ENCODE measurements at places on chromosomes 2 and 18. TPM values are rescaled to one million over a fixed set of nuclear protein-coding genes. Genes with fewer than 3 reads are reported as not detected.

DNA sequence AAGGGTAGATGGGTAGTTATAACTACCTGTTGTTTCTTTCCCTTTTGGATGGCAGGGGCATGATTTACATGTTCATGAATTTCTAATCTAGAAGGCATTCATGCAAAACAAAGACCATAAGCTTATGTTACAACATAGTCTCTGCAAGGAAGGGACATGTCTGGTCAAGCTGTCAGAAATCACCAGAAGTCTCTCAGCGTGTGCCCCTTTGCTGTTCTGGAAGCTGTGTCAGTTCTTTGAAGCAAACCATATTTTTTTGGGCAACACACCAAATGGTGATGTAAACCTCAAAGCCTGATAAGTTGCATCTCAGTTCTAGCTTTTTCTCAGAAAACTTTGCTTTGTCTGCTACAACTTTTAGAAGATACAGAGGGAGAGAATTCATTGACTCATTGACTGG is 173.5 kb upstream of the CTAGE1 start:
- no peaks in the 10 kb centered on the region for H3K4me1 ChIP-seq
- no peak overlapping the region for H3K27ac ChIP-seq
- no peaks in the 10 kb centered on the region for H3K36me3 ChIP-seq

- no peak overlapping the region for H3K27ac ChIP-seq
- no peak overlapping the region for H3K4me3 ChIP-seq
- no peaks in the 10 kb centered on the region for H3K27me3 ChIP-seq
- DNase-seq = no peak
- no peaks in the 10 kb centered on the region for H3K36me3 ChIP-seq
Measured at GRCh38 chr2:173043897-173044519, 31.6 kb upstream of the MAP3K20 start.

DNA sequence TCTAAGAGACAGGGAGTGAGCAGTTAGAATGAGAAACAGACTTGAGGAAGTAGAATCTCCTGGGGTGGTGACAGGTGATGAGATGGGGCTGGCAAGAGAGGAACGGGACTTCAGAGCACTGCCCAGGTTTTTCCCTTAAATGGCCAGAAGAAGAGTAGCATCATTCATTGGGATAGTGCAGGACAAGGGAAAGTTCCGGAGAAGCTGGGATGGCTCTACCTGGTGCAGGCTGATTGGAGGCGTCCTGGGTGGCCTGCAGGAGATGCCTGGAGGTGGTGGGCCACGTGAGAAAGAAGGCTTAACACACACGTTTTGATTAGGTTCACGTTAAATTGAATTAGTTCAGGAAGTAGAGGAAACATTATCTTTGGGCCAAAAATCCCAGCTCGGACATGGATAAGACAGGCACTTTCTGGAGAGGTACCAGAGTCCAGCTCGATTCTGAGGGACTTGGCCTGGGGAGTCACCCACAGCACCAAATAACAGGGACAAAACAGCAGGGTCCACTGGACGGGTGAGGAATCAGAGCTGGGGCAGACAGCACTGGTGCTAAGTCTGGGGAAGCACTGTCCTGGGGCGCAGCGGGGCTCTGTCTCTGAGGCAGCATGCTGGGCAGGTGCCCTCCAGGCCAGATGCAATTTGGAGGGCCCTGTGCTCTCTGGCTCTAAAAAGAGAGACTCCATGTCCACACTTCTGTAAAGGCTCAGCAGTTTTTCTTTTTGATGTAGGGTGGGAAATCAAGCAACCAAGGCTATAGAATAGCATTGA is 512.3 kb upstream of the RAB6C start:
- no peaks in the 10 kb centered on the region for H3K27me3 ChIP-seq
- H3K4me1 ChIP-seq = no peaks in the 10 kb centered on the region
- DNase-seq = no peak
- H3K36me3 ChIP-seq = no peaks in the 10 kb centered on the region
- H3K27ac ChIP-seq = no peak overlapping the region

Gene CNDP2
- total RNA-seq = 160 TPM

DNA sequence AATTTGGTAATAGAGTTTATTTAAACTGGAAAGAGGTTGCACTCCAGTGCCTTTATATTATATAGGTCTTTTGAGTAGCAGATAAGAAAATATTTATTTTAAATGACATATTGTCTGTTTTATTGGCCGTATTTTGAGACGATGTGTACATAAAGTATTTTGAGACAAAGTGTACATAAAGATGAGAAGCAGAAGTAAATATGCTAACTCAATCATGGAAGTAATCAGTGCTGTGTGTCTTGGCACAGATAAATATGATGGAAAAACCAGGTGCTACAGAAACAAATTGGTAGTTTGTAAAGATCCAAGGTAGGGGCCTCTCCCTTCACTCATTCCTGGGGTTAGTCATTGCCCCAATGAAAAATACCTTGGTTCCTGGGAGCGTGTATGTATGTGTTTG is 382.9 kb downstream of the DSEL start:
- no peak overlapping the region for H3K27ac ChIP-seq
- no peaks in the 10 kb centered on the region for H3K27me3 ChIP-seq
- no peaks in the 10 kb centered on the region for H3K36me3 ChIP-seq
- DNase-seq = no peak
- H3K4me3 ChIP-seq = no peak overlapping the region

DNA sequence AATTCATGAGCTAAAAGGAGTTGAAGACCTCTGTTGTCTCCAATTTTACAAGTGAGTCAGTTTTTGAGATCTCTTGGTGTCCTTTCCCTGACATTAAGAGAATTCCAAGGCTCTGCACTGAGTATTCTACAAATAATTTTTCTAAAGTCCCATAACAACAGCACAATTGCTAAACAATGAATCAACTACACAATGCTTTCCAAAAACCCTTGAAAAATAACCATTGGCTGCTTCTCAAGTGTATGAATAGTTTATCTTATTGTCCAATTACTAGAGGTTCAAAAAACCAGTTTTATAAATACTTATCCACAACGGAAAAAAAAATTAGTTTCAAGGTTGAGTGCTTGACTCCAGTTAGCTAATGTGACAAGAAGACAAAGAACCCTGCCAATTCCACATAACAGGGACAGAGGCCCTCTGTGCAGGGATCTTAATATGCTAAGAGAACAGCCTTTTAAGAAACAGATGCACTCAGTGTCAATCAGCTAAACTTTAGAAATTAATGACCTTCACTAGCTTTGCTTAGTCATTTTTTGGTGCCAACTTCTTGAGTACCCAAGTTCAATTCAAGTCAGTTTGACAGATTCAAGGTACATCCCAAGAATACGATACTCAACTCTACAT is 266.6 kb upstream of the CYP26B1 start:
- DNase-seq = no peak
- no peaks in the 10 kb centered on the region for H3K4me1 ChIP-seq
- no peak overlapping the region for H3K27ac ChIP-seq
- no peaks in the 10 kb centered on the region for H3K36me3 ChIP-seq
- no peak overlapping the region for H3K4me3 ChIP-seq
- H3K27me3 ChIP-seq = no peaks in the 10 kb centered on the region

Gene REG3A
- total RNA-seq = not detected

- H3K36me3 ChIP-seq = no peaks in the 10 kb centered on the region
- H3K4me1 ChIP-seq = peaks cover 13% of the 10 kb centered on the region
- peak overlapping the region; percentile 90 for H3K4me3 ChIP-seq
Measured at GRCh38 chr2:169585673-169586072, 1.5 kb downstream of the PPIG start.

- H3K4me1 ChIP-seq = peaks cover 15% of the 10 kb centered on the region
- no peaks in the 10 kb centered on the region for H3K27me3 ChIP-seq
- H3K27ac ChIP-seq = no peak overlapping the region
- DNase-seq = peak; percentile 47
- no peak overlapping the region for H3K4me3 ChIP-seq
Measured at GRCh38 chr2:200756618-200757321, 54.9 kb upstream of the BZW1 start.

GRCh38 chr18:8623549-8624106 is 14.4 kb downstream of the RAB12 start:
- peak overlapping the region; percentile 27 for H3K27ac ChIP-seq
- no peak overlapping the region for H3K4me3 ChIP-seq
- DNase-seq = peak; percentile 15
- no peaks in the 10 kb centered on the region for H3K27me3 ChIP-seq

- H3K27me3 ChIP-seq = no peaks in the 10 kb centered on the region
- no peaks in the 10 kb centered on the region for H3K4me1 ChIP-seq
- DNase-seq = no peak
- no peaks in the 10 kb centered on the region for H3K36me3 ChIP-seq
- no peak overlapping the region for H3K27ac ChIP-seq
Measured at GRCh38 chr2:44119878-44120277, 48.8 kb upstream of the PPM1B start.

GRCh38 chr18:63433334-63433866 is 11.1 kb upstream of the VPS4B start:
- no peak overlapping the region for H3K4me3 ChIP-seq
- H3K27me3 ChIP-seq = no peaks in the 10 kb centered on the region
- no peaks in the 10 kb centered on the region for H3K4me1 ChIP-seq
- H3K36me3 ChIP-seq = no peaks in the 10 kb centered on the region
- H3K27ac ChIP-seq = no peak overlapping the region
- no peak for DNase-seq

Gene GATA6
- total RNA-seq = 76.3 TPM

Gene FBLN7
- 1.2 TPM for total RNA-seq

Gene C1D
- total RNA-seq = 2.2 TPM

- H3K36me3 ChIP-seq = no peaks in the 10 kb centered on the region
- H3K27ac ChIP-seq = no peak overlapping the region
- no peak for DNase-seq
Measured at GRCh38 chr2:44974064-44974715, 32.7 kb downstream of the SIX3 start.

- no peaks in the 10 kb centered on the region for H3K36me3 ChIP-seq
- H3K27me3 ChIP-seq = no peaks in the 10 kb centered on the region
- H3K4me1 ChIP-seq = no peaks in the 10 kb centered on the region
- DNase-seq = no peak
- no peak overlapping the region for H3K27ac ChIP-seq
Measured at GRCh38 chr2:177772529-177772928, 300.0 kb downstream of the PDE11A start.

Gene INHA
- total RNA-seq = not detected

DNA sequence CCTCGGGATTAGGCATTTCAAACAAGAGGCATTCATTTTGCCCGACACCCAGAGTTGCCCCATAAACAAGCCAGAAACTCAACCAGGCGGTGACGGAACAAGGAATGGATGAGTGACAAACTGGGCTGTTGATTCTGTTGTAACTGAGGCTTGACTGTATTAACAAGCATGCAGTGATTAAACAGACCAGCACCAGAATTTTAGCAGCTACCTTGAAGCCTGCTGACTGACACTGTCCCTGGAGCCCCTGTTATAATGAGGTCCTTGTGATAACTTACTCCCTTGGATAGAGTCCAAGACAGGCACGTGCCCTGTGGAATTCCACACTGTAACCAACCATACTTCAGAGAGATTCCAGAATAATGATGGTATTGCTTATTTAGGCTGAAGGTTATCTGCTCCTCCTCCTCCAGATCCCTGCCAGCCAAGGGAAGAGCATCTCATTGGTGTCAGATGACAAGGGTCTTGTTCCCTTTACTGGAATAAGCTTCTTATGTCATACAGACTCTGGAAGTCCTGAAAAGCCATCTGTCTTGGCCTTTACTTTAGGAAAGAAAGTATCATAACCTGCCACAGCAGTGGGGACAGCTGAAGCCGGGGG is 97.1 kb upstream of the RMDN2 start:
- H3K27me3 ChIP-seq = no peaks in the 10 kb centered on the region
- H3K36me3 ChIP-seq = no peaks in the 10 kb centered on the region
- no peaks in the 10 kb centered on the region for H3K4me1 ChIP-seq
- no peak overlapping the region for H3K27ac ChIP-seq
- no peak for DNase-seq
